ENCODE measurements at places on chromosomes 1 and 21.

DNA sequence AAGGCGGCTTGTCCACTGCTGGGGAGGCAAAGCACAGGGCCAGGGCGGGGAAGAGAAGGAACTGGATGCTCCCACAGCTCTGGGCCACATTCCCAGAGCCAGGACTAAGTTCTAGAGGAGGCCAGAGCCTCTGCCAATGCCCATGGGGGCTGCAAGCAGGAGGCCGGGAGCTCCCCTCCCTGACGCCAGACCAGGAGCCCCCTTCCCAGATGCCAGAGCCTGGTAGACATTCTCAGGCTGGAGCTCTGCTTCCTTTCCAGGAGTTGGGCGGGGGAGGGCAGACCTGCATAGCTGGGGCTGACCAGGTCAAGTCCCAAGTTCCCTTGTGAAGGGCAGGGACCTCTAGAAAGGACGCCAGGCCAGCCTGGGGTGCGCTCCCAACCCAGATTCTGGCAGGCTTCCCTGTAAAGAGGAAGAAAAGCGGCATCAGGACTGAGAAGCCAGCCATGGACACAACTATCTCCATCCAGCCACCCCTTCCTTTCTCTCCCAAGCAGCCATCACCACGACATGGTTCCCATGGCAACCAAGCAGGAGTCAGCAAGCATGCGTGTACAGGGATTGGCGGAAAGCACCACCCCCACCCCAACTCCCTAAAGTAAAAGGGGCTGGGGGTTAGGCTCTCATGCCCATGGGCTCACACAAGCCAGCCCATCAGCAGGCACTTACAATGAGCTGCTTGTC is 13.4 kb downstream of the KIF21B start:
- DNase-seq: no peak

DNA sequence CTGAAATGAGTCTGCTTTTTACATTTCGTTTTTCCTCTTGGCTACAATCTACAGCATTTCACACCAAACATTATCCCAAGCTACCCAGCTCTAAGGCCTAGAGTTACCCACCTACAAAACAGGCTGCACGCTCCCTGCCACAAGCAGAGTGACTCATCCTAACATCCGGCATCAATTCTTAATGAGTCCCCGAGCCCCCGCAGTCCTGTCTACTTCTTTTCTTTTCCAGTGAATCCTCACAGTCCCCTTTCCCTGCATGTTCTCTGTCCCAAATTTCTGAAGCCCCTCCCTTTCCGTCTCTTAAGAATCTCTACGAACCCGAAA is 650 bp downstream of the PCNX2 start:
- DNase-seq: peak; percentile 7

DNA sequence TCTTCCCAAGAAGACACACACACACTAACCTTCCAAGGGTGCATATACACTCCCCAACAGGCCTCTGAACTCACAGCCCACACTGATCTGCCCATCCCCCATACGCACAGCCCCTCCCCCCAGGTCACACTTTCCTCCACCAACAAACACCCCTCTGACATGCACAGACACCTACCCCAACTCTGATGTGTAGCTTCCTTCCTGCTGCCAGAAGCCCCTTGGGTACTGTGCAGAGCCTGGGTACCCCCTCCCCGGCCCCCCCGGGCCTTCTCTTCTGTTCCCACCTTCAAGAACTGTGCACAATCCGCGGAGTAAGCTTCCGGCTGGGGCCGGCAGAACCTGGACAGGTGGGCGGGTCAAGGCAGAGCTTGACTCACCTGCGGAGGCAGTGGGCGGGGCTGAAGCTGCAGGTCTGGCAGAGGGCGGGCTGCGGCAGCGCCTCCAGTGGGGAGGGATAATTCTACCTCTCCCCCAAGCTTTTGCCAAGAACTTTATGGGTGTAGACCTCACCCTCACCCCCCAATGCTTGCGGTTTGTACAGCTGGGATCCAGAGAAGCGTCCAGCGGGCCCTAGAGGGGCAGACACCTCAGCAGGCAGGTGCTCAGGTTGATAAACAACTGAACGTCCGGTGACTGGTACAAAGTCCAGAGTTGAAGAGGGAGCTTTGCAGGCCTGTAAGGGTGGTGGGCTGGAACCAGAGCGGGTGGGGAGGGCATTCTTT is at the start of gene C1orf210:
C1orf210 (minus strand) TSS at position 313 of the 722 bp plus-strand sequence. CDS start 2,311 bp downstream, outside the sequence.
- DNase-seq: no peak

DNA sequence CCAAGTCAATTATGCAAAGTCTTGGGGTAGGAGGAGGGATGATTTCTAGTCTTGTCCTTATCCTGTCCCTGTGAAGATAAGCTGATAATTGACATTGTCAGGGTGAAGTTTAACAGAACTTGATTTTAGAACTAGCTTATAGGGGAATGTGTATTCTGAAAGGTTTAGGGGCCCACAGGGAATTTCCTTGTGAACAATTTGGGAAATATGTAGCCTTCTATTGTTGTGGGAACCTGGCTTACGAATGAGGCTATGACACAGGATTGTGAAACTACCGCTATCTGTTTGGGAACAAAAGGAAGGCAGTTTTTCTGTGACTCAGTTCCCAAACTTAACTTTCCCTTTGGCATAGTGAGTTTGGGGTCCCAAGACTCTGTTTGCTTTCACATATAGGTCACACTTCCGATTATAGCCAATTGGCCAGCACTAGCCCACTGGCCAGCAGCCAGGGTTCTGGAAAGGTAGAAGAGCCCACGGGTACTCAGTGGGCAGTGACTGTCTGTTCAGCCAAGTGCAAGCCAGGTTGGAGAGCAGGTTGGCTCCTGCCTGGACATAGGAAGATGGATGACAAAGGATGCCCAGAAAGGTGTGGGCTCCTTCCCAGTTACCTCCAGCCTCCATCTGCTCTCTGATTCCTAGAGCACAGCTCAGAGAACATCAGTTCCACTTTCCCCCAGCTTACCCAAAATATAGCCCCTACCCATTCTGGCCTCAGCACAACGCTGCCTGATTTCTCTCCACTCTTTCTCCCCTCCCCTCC is 35.5 kb downstream of the H3-3A start:
- no peak for DNase-seq

- no peak for DNase-seq
These were observed 42.9 kb downstream of the TCEANC2 start for GRCh38 chr1:54096227-54096876.

GRCh38 chr1:158068918-158069317 is 75.5 kb downstream of the KIRREL1 start:
- DNase-seq: no peak

DNA sequence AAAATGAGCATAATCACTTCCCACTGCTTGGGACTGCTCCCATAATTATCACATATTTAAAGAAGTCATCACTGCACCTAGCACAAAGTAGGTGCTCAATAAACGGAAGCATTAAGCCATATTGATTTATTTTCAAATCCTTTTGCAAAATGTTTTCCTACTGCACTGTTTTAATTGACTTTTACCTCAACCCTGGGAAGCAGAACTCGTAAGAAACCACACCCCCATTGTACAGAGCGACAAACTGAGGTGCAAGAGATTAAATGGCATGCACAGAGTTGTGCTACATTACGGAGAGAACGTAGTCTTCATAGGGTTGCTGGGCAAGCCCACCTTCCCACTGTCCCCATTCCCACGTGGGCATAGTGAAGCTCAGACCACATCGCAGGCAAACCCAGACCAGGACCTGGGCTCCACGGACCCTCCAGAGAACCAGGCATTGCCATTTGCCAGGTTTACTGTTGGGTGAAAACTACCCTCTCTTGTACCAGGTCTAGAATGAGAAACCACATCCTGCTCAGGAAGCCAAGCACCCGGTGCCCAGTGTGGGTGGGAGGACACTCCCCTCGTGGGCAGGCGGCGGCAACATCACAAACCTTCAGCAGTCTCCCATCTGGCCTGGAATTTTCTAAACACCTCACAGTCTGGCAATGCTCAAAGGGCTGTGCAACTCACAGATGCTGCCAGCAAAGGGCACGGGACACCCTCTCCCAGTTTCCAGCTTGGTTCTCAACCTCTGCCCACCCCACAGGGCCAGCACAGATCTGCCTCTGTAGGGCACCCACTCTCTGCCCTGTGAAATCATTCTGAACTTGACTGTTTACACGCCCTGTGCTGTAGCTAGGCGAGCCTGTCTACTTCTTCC is 8.2 kb downstream of the IFFO2 start:
- DNase-seq: no peak

- peak; percentile 12 for DNase-seq
These were observed 6.9 kb upstream of the CAMK1G start for GRCh38 chr1:209576392-209577197.

- no peak for DNase-seq
These were observed 58.1 kb downstream of the CASZ1 start for GRCh38 chr1:10738061-10739058.

DNA sequence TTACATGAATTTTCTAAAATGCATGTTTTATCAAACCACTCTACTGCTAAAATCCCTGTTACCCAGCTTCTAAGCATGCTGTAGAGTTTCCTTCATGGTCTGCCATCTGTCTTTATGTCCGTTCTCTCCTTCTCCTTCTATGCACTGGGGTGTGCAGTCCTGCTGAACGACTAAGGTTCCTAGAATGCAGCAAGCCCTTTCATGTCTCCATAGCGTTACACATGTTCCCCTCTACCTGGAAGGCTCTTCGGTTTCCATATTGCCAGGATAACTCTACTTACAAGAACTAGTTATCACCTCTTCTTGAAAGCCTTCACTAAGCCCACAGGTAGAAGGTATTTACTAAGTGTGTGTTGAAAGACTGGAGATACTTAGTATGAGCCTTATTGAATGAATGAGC is 22.2 kb downstream of the DNM3 start:
- no peak for DNase-seq

- DNase-seq: no peak
These were observed 82.7 kb downstream of the HLCS start for GRCh38 chr21:36883532-36884486.

DNA sequence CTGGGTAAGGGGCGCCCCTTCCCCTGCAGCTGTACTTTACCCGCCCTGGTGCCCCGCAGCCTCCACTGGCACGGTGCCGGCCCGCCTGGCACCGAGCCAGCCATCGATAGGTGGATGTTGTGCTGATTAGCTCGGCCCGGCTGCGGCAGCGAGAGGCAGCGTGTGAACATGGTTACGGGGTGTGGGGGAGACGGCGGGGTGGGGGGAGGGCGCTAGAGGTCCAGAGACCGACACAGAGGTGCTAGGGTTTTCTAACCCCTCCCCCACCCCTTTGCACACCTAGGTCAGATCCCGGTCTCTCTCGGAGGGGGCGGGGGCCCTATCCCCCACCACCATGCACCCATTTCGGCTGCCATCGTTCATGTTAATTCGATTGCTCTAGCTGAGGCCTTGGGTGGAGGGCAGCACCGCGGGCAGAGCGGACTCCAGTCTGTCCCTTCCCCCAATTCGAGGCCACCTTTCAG is 6.7 kb downstream of the EFNA4 start:
- DNase-seq: no peak

Measured in activated CD8-positive, alpha-beta memory T cell treated with anti-CD3 and anti-CD28 coated beads for 1 hour (primary cell).